ENCODE measurements at places on chromosomes 2 and 18.

DNA sequence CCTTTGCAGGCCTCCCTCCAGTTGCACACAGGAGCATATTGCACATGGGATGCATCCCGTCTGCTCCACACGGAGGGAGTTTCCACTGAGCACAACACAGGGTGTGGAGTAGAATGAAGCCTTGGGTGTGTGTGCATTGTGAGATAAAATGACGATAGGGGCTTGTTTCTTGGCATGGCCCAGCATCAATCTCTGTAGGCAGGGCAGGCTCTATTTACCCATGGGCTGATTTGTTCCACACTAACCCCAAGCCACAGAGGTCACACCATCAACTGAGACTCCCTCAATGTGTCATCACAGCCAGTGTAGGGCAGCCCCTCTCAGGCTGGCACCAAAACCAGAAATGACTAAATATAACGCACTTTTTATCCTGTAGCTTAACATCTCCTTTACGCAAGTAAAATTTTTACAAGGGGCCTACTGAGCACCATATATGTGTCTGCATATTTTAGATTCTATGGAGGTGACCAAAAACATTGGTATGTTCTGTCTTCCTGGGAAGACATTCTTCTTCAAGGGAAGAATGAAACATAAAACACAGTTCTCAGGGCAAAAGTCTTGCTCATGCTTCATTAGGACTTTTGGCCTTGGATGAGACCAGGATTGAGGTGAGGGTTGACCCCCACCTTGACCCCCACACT, 2.7 kb upstream of the GKN1 start:
- DNase-seq, result no peak

DNA sequence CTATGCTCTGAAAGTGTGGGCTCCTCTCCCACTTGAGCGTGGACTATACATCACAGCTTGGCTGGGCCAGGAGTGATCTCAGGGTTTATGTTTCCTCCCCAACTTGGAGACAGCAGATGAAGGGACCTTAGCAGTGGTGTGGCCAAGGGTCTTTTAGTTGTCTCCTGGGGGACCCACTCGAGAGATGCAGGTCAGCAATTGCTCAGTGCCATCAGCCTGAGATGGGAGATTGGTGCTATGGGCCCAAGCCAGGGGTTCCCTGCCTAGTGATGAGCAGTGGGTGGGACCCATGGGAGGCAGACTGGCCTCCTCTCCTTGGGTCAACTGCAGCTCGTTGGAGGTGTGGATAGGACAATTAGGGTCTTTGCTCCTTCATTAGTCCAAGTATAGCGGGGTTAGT, 510.5 kb upstream of the FSHR start:
- DNase-seq, result no peak

DNA sequence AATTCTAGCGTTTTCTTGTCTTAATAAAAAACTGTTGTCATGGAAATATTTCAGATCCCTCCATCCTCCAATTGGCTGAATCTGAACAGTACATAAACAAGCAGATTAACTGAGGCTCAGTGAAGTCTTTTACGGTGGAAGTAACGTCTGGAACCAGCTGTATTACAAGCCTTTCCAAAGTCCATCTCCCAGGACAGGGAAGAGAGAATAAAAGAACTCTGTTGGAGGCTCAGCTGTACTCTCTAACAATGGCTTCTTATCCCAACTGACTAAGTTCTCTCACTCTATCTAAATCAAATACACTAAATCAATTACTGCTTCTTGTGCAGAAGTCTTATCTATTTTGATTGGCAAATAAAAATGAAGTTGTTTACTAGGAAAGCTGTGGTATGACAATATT, 19.9 kb upstream of the NEDD4L start:
- DNase-seq, result no peak

DNA sequence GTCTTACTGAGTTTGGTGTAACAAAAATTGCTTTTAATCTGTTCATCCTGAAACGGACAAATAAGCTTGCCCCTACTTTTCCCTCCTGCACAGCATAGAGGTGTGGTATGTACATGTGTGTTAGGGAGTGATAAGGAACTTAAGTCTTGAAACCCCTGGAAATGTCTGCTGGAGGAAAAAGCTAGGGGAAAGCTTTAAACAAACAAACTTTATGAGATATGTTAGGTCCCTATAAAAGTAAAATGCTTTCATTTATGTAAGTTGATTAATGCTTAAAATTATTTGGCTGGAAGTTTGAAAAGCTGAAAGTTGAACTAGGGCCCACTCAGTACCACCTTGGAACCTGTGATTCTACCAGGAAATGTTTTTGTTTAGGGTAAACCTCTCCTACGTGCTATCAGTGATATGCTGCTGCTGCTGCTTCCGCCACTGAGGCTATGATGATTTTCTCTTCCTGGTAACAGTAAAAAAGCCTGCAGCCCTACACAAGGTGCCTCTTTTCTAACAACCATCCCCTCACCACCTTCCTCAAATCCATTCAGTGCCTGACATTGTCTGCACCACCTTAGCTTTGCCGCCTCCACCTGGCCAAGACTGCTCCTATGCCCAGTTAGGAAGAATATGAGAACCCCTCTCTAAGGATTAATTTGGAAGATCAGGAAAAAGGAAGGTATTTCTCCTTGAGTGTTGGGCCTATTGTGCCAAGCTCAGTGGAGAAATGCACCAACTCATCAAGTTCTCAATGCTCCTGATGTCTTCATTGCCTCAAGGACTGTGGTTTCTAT, 2.5 kb upstream of the YES1 start:
- no peak for DNase-seq

DNA sequence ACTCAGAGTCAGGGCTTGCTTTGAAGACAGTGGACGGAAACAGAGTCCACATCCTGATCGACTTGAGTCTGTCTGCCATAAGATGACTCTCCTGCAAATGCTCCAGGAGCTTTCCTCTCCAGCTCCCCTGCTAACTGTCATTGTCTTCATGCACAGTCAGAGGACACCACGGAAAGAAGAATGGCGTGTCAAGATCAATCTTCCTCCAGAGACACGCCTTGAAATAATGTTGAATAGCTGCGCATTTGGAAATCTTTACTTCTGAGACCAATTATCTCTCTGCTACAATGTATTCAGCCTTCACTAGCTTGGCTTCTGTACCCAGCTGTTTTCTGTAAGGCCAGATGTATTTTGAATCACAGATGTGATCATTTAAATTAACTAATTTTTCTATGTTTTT, 457.2 kb downstream of the CDH2 start:
- DNase-seq, result no peak

DNA sequence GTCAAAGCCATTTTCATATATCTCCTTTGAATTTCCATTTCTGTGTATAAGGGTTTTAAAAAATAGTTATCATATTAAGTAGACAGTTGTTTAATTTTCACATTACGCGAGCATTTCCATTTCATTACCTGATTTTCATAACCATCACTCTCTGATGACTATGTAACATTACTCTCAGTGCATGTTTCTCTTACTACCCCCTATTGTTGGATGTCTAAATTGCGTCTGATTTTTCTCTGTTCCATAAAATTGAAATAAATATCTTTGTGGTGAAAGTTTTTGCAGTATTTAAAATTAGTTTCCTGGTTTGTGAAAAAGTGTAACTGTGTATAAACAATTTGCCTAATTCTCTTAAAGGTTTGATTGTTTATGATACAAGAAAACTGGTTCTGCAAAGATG, 123.8 kb downstream of the MYO1B start:
- DNase-seq, result no peak

DNA sequence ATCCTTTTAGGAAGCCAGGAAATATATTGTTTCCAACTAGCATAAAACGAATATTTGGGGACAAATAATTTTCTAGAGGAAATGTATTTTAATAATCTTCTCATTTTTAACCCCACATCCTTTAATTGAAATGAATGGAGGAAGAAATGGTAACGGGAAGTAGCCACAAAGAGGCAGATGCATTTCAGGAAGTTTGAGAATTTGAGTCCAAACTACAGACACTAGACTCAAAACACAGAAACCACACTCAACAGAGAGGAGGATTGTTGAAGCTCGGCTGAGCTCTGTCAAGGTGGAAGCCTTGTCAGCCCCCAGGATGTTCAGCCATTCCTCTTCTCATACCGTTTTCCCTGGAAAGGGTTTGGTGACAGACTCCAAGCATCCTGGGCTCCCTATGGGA, 288.5 kb downstream of the NAPG start:
- no peak for DNase-seq
